NCI-H1417 (cell line): ENCODE measurements at places on chromosomes 12 and 14.
A peak's percentile ranks its signal among the peaks of the same experiment; 100 is the strongest.

DNA sequence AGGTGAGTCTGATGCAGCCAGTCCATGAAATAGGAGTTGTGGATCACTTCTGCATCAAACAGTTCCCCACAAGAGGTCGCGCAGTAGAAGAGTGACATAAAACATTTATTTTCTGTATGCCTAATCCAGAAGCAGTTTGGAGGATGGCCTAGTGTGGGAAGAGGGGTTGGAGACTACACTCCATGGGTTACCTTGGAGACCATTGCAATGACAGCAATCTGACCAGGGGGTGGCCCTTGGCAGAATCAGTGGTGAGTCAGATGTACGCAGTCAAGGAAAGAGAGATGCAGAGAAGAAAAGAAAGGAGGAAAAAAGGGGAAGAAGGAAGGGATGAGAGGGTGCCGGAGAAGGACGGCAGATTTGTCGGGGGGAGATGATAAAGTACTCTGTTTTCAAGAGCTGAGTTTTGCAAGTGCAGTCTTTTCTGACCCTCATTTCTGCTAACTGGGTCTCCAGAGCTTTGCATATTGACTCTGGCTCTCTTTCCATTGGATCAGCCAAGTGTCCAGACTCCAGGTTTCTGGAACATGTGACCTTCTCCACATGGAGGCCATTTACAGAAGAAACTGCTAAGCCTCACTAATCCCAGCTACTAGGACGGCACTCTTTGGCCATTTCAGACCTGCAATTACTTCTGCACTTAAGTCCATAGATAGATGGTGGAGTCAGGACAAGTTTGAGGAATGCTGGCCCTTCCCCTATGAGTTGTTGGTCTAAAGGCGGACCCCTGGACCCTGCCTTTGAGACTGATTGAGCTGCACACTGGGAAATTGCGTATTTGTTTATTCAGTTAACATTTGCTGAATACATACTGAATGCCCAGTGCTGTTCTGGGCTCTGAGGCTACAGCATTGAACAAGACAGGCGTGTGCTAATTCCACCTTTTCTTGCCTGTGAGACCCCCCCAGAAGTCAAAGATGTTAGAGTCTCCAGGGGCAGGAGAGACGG is 424.2 kb downstream of the BCL11B start:
- DNase-seq = no peak

DNA sequence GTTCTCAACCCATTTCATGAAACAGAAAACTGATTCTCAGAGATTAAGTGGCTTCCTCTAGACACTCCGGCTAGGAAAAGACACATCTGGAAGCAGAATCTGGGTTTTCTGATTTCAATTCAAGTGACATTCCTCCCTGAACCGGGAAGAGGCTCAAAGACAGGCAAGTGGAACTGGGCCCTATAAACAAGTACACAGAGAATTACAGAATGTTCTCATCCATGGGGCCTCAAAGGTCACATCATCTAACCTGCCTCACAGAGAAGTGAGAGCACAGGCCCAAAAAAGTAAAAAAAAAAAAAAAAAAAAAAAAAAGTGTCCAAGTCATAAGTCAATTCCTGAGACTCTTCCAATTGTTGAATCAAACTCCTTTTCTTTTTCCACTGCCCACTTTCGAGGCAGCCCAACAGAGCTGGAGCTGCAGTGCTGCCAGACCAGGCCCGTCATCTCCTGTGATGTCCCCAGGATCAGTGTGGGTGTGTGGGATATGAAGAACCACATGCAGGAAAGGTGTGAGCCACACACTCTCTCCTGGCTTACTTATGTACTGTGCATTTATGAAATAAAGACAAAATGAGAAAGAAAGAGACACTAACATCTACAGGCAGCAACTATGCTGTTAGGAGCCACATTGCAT is 2.8 kb upstream of the KRT1 start:
- DNase-seq = no peak

GRCh38 chr12:132514838-132515237 is 24.9 kb downstream of the FBRSL1 start:
- DNase-seq = no peak

GRCh38 chr14:105007593-105008264 is 13.2 kb downstream of the CDCA4 start:
- DNase-seq = no peak

- no peak for DNase-seq
Measured at GRCh38 chr12:113850309-113851056, 115.6 kb downstream of the RBM19 start.

- no peak for DNase-seq
Measured at GRCh38 chr14:98069712-98070171, 1202.3 kb downstream of the BCL11B start.

DNA sequence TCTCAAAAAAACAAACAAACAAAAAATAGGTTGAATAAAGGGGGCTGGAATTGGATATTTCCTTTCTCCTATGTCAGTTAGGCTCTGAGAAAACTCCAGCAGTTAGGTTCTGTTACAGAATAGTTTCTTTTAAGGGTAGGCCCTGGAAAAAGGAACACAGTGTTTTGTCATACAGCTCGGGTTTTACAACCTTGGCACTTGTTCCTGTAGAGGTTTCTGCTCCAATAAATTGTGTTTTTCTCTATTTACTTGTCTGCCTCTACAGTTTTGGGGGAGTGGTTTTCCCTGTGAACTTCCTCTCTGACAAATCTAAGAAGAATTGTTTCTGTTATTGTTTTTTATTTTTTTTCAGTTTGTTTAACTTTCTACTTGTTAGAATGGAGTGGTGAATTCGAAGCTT is 167.6 kb downstream of the ACSS3 start:
- DNase-seq = no peak

- peak; percentile 56 for DNase-seq
Measured at GRCh38 chr12:107288414-107289127, 195.2 kb upstream of the CRY1 start.

DNA sequence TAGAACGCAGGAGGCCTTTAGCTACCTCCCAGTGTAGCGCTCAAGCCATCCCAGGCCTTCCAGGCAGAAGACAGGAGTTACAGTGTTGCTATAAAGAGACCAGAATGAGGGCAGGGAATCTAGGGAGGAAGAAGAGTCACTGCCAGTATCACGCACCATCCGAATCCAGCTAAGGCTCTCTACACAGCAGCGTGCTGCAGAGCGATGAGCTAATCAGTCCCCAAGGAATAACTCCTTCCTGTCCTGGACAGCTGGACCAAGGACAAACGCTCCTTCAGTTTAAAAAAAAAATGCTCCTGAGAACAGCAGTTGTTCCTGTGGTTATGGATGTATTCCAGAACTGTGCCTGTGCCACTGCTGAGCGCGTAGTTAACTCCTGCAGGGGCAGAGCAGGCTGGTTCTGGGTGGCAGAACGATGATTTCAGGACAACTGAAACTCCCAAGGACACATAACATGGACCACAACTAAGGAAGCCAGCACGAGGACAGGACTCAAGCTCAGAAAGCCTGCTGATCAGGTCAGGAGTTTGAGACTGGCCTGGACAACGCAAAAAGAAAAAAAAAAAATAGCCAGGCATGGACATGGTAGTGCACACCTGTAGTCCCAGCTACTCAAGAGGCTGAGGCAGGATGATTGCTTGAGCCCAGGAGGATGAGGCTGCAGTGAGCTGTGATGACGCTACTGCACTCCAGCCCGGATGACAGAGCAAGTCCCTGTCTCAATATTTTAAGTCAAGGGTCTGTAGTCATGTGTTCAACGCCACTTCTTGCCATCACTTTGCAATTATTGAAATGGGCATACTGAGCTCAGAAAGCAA is 2.6 kb downstream of the IFFO1 start:
- no peak for DNase-seq

GRCh38 chr12:111404362-111405148 is 1.2 kb upstream of the SH2B3 start:
- peak; percentile 48 for DNase-seq

DNA sequence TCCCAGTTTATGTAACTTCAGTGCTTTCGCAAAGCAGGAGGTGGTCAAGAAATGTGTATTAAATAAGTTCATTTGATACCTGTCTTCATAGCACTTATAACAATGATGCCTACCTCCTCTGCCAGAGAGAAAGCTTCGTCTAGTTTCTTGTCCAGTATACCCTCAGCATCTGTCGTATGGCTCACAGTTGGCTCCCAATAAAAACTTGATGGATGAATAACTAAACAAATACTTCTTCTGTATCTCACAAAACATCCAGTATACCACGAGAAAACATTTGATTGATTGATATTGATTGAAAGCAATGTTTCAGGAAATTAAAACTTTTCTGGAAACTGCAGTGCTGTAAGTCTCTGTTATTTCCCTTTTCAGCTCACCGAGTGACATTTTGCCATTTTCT is 26.9 kb upstream of the PTGDR start:
- no peak for DNase-seq

DNA sequence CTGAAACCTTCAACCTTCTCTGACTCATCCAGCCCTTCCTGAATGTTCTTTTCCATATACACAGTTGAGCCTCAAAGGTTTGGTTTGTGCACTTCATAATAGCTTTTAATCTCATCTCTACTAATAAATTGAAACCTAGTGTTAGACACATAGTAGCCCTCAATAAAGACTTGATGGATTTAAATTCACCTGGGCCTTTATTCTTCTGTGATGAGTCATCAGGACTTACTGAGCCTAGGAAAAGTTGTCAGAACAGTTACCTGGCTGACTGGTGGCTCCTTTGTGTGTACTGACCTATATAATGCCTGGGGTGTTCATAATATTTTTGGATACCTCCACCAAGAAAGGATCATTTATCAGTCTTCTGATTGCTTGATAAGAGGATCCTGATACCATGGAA is 86.4 kb upstream of the NTF3 start:
- DNase-seq = no peak

GRCh38 chr14:41873686-41874317 is 267.1 kb downstream of the LRFN5 start:
- no peak for DNase-seq

DNA sequence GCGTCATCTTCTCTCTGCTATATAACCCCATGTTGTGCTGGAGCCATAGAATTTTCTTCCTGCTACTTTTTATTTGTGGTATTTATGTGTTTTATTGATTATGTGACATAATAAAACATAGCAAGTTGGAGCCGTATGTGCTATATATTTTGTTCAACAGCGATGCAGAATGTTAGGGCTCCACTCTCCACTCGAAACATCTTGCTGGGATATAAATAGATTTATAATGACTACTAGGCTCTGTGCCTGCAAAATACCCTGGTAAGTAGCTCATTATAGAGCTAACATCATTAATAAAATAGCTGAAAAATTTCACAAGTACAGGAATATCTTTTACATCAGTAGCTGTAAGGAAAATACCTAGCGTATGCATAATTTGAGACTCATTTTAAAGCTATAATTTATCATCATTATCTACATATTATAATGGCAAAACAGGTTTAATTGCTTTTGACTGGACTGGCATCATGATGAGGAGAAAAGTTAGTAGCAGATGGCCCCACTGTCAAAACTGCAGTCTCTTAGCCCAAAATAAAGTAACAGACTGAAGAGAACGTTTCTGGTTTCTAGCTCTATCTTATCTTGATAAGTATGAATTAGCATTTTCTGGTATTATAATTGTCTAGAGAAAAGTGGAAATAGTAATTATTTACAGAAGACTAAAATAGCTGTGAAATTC is 263.0 kb downstream of the NEDD1 start:
- no peak for DNase-seq

GRCh38 chr14:76713121-76713520 is 48.1 kb upstream of the VASH1 start:
- no peak for DNase-seq

DNA sequence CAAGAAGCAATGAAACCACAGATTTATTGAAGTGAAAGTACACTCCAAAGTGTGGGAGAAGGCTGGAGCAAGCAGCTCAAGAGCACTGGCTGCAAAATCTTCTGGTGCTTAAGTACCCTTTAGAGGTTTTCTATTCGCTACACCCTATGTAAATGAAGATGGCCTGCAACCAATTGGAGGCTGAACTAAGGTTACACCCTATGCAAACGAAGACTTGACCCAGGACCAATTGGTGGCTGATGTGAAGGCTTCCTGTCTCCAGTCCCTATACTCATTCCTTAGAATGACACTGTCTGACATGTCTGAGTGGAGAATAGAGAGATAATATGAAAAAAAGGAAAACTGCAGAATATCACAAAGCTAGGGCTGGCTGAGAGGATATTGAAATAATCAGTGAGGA is 57.2 kb downstream of the ALG10B start:
- DNase-seq = no peak

DNA sequence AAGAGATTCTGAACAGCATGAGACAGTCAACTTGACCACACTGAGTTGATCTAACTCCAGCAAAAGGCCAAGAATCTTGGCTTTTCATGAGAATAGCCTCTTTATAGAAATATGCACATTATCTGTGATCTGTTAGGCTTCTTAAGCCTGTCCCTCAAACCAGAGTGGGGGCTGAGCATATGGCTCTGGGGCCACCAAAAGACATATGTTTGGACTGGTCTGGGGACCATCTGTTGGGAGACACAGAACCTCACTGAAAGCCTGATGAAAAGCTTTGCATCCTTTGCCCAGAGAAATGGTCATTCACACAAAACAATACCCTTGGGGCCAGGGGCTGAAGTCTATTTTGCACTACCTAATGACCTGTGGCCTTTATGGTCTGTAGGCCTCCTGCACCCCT is 165.3 kb upstream of the PRMT8 start:
- DNase-seq = no peak

DNA sequence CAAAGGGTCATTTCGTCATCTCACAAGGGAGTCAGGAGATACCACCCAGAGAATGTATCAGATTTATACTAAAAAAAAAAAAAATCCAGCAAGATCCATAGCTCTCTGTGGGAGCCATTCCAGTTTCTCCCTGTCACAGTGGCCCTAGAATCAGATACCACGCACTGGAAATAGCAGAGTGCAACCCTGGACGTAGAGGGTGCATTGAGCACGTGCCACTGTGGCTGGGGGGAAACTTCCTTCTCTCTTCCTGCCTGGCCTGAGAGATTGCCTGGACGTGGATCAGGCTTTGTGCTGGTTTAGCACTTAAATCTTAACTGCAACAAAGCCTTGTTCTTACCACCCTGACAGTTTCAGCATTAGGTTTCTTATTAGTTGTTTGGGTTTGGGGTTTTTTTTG is 124.3 kb downstream of the FBXL14 start:
- no peak for DNase-seq

GRCh38 chr12:6771509-6772330 is 600 bp upstream of the LAG3 start:
- no peak for DNase-seq

DNA sequence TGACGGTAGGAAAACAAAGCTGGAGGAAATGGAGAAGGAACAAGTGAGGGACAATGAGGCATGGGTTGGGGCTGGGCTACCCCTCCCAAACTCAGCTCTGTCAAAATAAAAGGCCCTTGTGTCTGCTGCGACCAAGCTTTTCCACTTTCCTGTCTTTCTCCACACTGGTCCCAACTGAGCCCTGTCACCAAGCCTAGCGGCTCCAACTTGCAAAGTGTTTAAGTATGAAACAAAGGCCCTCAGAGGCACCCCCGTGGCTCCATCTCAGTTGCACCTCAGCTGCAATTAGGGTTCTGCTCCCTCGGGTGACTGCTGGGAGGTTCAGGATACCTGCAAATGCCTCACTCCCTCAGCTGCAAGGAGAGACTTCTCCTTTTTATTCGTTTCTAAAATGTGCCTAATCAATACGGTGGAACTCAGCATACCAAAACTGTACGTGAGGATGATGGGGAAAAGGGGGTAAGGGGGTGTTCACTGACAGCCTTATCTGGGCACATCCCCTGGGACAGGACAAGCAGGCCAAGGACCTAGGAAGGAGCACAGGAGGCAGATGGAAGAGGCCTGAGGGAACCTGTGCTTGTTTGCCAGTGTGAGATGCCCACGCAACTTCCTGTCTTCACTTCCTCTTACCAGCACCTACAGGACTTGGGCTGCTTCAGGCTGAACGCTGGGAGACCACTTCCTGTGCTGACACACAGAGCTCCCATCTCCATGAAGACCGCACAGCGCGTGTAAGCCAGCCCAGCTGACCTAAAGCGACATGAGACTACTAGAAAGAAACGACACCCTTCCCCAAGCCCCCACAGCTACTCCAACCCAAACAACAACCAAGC is 8.9 kb downstream of the VAMP1 start:
- DNase-seq = no peak
